ENCODE measurements at places on chromosomes 4 and X. TPM values are rescaled to one million over a fixed set of nuclear protein-coding genes. Genes with fewer than 3 reads are reported as not detected.

DNA sequence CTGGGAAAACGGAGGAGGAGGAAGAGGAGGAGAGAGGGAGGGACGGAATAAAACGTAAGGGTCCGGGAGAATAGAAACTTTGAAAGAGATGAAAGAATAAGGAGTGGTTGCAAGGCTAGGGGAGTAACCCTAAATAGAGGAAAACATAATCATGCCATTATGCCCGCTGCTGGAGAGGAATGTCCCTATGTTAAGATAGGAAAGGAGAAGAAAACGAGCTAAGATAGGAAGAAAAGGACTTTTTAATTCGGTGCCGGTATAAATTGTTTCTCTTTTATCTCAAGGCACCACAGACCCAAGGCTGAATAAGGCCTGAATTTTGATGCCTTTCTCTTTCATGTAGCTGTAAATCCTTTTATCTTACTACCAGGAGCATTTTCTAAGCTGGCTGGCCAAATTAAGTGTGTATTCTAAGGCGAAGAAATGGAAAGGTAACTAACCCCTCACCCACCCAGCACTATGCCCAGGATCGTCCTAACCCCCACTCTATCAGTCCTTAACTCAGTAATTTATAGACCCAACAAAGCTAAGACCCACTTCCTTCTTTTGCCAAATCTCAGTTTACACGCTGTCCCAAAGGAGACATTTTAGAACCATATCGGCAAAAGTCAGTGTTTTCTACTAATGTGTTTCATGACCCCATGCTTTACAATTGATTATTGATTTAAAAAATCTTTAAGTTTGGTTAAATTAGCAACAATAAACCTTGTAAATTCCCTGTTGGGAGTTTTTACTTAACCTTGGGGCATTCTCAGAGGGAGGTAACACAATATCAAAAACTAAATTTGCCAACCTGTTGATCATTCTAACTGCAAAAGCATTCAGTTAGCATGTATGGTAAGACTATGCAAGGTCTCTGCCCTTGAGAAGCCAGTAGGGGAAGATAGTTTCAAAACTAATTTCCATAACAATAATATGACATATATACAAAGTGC, 1.1 kb upstream of the CUL4B start:
- no peak for DNase-seq

GRCh38 chr4:128338634-128339355, 51.2 kb upstream of the PGRMC2 start:
- DNase-seq: no peak

DNA sequence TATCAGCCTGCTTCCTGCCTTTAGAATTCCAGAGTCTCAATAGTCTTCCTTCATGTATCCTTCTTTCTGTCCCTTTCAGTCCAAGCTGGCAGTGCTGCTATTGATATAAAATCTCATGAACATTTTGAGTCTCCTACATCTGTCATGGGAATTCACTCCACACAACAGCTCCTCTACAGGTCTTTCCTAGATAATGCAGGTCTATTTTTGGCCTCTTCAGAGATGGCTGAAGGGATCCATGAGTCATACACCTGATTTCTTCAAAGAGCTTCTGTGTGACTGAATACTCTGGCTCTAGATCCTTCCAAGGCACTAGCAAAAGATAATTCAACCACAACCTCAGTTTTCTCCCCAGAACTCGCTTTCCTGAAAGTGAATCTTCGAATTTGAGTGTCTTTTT, 115.4 kb downstream of the STPG2 start:
- DNase-seq: no peak

- no peak for DNase-seq
Observed at GRCh38 chrX:38878641-38879340, 77.5 kb downstream of the MID1IP1 start.

- DNase-seq: no peak
Observed at GRCh38 chr4:73010789-73011628, 58.5 kb downstream of the COX18 start.

- DNase-seq: no peak
Observed at GRCh38 chr4:75678965-75679364, 5.8 kb upstream of the G3BP2 start.

- no peak for DNase-seq
Observed at GRCh38 chr4:92387459-92388069, 83.8 kb downstream of the GRID2 start.

- DNase-seq: no peak
Observed at GRCh38 chrX:79524642-79525041, 157.5 kb upstream of the ITM2A start.

- no peak for DNase-seq
Observed at GRCh38 chr4:55172694-55173287, 47.4 kb upstream of the KDR start.

- no peak for DNase-seq
Observed at GRCh38 chr4:157014621-157015591, 43.3 kb upstream of the PDGFC start.

DNA sequence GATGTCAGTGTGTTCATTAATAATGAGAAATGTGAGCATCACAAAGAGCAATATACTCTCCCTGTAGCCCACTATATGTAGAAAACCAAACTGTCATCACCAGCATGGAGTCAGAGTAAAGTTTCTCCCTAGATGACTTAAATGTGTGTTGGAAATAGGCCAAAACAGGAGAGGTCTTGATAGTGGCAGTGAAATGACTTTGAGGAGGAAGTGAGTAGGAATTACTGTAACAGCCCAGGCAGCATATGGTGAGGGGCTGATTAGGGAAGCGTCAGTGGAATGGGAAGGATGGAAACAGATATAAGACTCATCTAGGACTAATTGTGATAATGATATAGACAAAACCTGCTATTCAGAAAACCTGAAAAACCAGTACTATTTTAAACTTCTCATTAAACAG, 83.9 kb downstream of the ATXN3L start:
- DNase-seq: no peak

The SERPINA7 gene
- not detected for total RNA-seq

The VCX3A gene
- total RNA-seq: not detected

The CCKAR gene
- total RNA-seq: not detected

The PNMA3 gene
- 1.1 TPM for total RNA-seq
